MCF 10A (cell line): ENCODE measurements at places on chromosomes 4 and X. TPM values are rescaled to one million over a fixed set of nuclear protein-coding genes. Genes with fewer than 3 reads are reported as not detected.
A peak's percentile ranks its signal among the peaks of the same experiment; 100 is the strongest.

The ADH6 gene
- not detected in 2 replicates for total RNA-seq

GRCh38 chrX:20056704-20057103 is 60.0 kb downstream of the MAP7D2 start:
- peaks cover 6% of the 10 kb centered on the region for H3K4me1 ChIP-seq
- H3K27me3 ChIP-seq: peaks cover 82% of the 10 kb centered on the region
- peak; percentile 59 for DNase-seq
- H3K36me3 ChIP-seq: no peaks in the 10 kb centered on the region

- H3K27me3 ChIP-seq: no peaks in the 10 kb centered on the region
- no peak overlapping the region for H3K4me3 ChIP-seq
- H3K27ac ChIP-seq: no peak overlapping the region
- no peaks in the 10 kb centered on the region for H3K4me1 ChIP-seq
- DNase-seq: no peak
- H3K36me3 ChIP-seq: no peaks in the 10 kb centered on the region
Observed at GRCh38 chr4:96407738-96408463, 568.0 kb downstream of the PDHA2 start.

DNA sequence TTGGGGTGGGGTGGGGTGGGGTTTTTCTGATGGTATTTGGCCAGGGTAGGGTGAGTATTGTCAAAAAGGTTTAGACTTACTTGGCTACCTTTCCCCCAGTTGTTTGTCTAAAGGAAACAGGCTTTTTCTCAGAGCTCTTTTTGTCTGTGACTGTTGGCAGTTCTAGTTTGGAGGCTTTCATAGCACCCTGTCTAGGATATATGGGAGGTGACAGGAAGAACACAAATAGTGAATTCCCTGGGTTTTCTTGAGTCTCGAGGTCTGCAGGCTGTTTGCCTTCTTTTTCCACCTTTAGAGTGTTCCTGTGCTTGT is 13.5 kb downstream of the RPS6KA3 start:
- no peak overlapping the region for H3K4me3 ChIP-seq
- peaks cover 11% of the 10 kb centered on the region for H3K36me3 ChIP-seq
- H3K27me3 ChIP-seq: peaks cover 45% of the 10 kb centered on the region
- no peak overlapping the region for H3K27ac ChIP-seq
